ENCODE measurements at places on chromosomes 1 and 21.
A peak's percentile ranks its signal among the peaks of the same experiment; 100 is the strongest.

- no peak for DNase-seq
Observed at GRCh38 chr1:192609110-192610079, 26.6 kb upstream of the RGS13 start.

- no peak for DNase-seq
Observed at GRCh38 chr21:25496825-25497482, 110.3 kb downstream of the MRPL39 start.

- DNase-seq: no peak
Observed at GRCh38 chr1:174301295-174302077, 142.2 kb downstream of the RABGAP1L start.

- DNase-seq: no peak
Observed at GRCh38 chr1:154418923-154419619, 13.9 kb downstream of the IL6R start.

DNA sequence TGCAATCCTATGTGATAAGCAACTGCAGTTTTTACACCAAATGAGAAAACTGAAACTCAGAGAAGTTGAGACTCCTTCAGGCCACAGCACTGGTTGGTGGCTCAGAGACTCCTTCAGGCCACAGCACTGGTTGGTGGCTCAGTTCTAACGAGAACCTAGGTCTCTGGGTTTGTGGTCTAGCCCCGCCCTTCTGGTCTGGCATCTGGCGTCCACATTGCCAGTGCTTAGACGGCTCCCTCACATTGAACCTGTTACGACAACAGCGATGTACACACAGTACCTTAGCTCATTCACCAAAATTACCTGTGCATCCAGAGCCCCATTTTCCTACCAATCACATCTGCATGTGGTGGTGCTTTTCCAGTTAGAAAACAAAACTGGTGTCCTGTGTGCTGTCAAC, 66.1 kb downstream of the NID1 start:
- DNase-seq: no peak

DNA sequence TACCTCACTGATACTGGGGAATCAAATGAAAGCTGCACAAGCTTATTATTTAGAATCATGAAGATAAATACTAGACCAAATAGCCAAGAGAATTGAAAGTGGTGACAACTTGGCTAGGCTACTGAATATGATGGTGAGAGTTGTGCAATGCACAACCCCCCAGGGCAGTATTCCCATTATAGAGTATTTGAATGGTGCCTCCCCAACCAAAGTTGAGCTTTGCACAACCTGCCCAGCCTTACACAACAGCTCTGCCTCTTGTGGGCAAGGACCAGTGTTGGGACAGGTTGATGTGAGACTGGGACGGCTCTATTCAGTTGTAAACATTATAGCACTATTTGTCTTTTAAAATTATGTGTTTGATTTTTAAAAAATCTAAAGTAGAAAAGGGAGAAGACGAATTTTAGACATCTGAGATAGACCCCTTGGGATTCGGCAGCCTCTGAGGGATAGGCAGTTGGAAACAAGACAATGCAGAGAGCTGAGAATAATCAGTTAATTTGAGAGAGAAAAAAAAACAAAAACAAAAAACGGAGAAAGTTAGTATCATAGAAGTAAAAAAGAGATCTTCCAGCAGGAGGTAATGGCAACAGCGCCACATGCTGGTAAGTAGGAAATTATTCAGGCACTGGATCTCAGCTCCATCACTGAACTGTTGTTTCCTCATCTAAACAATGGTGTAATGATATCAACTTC, 91.0 kb upstream of the KCNA3 start:
- peak; percentile 80 for DNase-seq

DNA sequence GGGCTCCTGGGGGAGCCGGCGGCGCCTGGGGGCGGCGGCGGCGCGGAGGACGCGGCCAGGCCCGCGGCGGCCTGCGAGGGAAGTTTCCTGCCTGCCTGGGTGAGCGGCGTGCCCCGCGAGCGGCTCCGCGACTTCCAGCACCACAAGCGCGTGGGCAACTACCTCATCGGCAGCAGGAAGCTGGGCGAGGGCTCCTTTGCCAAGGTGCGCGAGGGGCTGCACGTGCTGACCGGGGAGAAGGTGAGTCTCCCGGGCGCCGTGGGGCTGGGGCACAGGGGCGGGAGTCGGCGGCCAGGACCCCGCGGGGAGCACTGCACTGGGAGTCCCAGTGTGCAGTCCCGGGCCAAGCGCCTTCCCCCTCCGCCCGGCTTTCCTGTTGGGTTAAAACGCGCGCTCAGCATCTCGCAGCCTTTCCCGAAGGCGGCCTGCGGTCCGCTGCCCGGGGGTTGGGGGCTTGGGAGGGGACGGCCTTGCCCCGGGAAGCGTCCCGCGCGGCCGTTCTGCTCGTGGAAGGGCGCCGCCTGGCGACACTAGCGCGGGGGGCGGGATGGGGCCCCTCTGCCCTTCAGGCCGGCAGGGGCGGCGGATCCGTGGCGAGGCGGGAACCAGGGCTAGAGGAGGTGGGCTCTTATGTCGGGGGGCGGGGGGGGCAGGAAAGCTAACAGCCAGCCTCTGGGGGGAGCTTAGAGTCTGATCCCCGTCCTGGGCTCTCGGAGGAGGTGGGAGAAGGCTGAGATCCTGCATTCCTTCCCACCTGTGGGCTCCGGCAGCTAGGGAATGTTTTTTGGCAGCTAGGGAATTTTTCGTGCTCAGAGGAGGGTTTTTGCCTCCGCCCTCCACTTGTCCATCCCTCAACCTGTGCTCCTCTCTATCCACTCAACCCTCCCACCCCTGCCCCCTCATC, 1.1 kb downstream of the HUNK start:
- peak; percentile 73 for DNase-seq

- peak; percentile 85 for DNase-seq
Observed at GRCh38 chr1:110053552-110054428, 16.7 kb downstream of the ALX3 start.

DNA sequence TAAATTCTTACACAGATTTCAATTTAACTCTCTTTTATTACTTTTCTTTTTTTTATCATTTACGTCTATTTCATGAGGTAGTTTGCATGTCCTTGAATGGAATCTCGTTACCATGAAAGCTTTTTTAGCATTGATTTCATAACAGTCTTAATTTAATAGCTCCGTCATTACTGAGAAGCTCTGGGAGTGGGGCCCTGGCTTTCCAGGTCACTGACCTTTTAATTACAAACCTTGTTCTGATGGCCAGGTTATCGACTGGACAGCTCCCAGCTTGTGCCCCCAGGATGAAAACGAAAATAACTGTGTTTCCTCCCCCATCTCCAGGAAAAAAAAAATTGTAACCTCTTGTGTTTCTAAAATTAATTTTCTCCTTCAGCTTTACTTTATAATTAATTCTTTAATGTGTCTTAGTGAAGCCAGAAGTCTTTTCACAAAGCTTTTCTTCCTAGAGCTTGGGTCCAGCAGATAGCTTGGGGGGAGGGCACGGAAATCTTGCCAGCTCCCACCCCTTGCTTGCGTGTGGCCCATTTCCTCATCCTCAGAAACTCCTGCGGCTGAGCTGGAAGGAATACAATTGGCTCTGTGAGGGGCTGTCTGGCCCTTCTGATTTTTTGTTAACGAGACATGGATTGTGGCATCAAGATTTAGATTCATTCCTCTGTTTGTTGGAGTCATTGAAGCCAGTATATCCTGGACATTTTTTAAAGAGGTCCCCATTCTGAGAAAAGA, 65.7 kb downstream of the PEX14 start:
- no peak for DNase-seq

DNA sequence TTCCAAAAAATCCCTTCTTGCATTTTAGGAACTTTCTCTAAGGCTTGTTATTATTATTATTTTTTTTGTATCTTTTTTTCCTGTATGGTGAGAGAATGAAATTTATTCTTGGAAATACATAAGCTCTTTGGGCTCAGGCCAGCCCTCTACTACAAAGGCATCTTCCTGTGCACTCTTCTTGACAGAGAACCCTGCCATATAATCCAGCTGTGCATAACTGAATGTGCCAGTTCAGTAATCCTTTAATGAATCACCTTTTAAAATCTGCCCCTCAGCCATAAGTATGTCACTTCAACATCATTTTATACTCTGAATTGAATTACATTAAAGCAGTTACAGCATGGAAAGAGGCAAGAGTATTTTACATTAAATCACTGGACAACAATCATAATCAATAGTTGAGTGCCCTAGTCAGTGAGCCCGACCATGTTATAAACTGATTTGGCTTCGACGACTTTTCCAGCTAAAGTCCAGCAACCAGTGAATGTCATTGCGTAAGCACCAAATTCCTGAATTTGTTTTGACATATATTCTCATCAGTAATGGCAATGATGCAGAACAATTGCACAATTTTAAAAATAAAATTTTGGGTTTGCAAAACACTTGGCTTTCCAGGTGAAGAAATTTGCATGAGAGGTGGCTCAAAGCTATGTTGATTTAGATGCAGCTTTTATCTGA, 59.2 kb upstream of the KCNK2 start:
- no peak for DNase-seq

- DNase-seq: no peak
Observed at GRCh38 chr1:202531472-202531811, 178.8 kb downstream of the SYT2 start.

DNA sequence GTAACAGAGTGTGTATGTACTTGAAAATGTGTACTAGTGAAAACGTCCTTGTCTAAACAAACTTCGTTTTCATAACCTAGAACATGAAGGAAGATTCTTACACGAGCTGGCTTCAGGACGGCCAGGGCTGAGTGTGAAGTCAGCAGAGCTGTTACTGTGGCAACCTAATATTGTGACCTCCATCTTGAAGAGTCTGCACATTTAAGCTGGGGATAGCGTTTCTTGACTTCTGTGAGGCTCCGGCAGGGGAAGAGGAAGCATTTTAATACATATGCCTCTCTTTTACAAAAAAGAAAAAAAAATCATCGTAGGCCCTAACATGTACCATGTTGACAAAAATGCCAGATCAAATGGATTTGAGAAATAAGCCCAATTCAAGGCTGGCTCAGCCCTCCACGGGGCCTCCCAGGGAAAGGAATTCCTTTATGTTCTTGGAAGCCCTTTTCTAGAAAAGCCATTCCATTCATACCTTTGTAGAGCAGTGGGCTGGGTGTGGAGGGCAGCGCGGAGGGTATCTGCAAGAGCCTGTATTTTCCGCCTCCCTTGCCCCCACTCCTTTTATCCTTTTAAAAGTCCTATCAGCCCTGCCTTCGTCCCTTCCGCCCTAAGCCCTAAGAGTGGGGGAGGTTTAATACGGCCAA, 51.1 kb downstream of the SIM2 start:
- DNase-seq: peak; percentile 73

DNA sequence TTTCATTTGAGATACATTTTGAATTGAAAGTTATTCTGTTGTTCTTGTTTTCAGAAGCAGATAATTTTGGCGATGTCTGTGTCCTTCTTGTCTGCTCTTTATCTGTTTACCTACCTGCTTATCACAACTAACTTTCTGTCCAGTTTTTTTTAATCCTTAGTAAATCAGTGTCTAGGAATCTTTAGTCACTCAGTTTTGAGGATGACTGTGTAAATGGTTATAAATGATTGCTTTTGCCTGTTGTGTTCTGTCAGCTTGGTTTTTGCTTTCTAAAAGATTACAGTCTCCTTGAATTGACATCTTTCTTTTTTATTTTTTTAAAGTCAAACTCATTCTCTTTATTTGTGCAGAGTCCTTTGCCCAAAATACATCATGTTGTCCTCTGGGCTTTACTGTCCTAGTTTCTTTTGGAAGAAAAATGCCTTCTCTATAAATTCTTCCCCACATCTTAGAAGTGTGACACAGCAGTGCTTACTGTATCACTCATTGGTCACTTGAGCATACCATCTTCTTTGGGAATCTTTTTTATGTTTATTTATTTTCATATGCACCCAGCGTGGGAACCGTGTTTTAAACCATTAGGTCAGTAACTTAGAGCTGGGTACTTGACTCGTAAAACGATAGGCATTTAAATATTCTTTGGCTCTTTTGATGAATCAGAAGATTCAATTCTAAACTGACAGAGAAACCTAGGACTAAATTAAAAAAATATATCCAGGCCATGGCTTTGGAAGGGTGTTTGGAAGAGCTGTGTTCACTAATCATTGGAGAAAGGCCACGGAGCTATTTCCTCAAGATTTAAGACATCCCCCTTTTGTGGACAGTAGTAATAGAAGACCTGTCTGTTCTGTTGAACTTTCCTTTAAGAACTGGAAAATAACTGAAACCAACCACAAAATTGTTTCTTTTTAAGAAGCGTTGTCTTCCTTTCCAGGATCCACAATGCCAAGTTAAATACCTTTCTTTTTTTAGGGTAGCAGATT, 20.9 kb downstream of the LAMC1 start:
- no peak for DNase-seq

DNA sequence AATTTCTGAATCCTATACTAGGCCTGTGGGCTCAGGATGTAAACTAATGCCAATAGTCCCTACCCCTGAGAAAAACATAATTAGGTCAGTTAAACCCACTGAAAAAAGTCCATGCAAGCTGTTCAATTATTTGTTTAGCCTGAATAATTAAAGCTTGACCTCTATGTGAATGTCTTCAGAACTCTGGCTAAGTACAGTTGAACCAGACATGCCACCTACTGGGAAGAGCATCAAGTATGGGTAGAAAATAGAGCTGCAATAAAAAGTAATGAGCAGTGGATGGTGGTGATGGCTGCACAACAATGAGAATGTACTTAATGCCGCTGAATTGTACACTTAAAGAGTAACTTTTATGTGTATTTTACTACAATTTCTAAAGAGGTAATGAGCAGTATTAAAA, 23.6 kb upstream of the SLC19A2 start:
- no peak for DNase-seq

GRCh38 chr1:147409886-147410285, 131.4 kb upstream of the BCL9 start:
- peak; percentile 82 for DNase-seq

GRCh38 chr1:178603926-178604325, 91.0 kb downstream of the TEX35 start:
- DNase-seq: no peak

DNA sequence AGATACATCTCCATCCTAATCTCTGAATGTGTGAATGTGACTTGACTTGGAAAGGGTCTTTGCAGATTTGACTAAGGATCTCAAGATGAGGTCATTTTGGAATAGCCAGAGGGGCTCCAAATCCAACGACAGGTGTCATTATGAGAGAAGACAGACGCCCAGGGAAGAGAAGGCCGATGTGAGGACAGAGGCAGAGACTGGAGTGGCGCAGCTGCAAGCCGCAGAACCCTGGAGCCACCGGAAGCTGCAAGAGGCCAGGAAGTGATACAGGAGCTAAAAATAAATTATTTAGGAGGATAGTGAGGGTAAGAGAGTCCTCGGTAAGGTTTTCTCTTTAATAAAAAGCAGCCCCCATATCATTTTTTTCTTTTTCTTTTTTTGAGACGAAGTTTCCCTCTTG, 9.7 kb upstream of the AADACL4 start:
- no peak for DNase-seq

- no peak for DNase-seq
Observed at GRCh38 chr1:1020000-1020404, at the start of gene AGRN. Gene AGRN, plus strand, starts transcription at chr1:1020120. Its CDS starts 53 bp downstream, at chr1:1020173.

GRCh38 chr1:152623203-152623844, 421 bp upstream of the LCE3A start:
- DNase-seq: peak; percentile 8

GRCh38 chr1:32536764-32537163, 2.5 kb upstream of the ZBTB8A start:
- DNase-seq: peak; percentile 65

- peak; percentile 85 for DNase-seq
Observed at GRCh38 chr1:2046174-2046917, 3.9 kb upstream of the PRKCZ start.

- no peak for DNase-seq
Observed at GRCh38 chr1:36390411-36390810, 4.7 kb upstream of the STK40 start.
